Adipocyte (in vitro differentiated cells): ENCODE measurements at places on chromosomes 2 and 18.
A peak's percentile ranks its signal among the peaks of the same experiment; 100 is the strongest.

- no peak for DNase-seq
These were observed 25.7 kb upstream of the SERPINB7 start for GRCh38 chr18:63749489-63749888.

DNA sequence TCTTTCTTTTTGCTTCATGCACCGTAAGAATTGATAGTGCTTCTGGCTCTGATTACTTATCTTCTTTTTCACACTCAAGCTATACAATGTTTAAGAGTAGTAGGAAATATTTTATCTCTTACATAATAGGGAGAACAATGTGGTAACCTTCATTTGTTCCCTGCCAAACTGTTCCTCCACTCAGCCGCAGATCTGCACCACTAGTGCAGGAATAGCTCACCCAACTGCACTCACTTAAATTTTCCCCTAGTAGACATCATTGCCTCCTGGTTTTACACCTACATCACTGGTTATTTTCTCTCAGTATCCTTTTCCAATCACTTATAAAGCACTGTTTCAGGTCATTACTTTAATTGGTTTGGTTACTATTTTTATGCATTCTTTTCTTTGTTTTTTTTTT lies 283.5 kb upstream of the ZNF804A start:
- DNase-seq, result no peak

DNA sequence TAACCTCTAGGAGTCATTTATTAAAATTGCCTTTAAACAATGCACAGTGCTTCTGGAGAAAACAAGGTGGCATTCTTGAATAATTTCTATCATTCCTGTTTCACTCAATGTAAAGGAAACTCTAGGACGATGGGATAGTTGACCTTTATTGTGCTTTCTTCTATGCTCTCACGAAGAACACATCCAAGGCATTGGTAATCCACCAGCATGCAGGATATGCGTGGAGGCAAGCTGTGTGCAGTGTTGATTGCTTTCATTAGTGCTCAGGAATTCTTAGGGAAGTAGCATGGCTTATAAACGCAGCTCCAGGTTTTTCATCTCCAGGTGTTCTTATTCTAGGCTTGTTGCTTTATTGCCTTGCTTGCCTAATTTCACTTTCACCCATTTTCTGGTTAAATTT lies 58.4 kb upstream of the CAVIN2 start:
- no peak for DNase-seq

DNA sequence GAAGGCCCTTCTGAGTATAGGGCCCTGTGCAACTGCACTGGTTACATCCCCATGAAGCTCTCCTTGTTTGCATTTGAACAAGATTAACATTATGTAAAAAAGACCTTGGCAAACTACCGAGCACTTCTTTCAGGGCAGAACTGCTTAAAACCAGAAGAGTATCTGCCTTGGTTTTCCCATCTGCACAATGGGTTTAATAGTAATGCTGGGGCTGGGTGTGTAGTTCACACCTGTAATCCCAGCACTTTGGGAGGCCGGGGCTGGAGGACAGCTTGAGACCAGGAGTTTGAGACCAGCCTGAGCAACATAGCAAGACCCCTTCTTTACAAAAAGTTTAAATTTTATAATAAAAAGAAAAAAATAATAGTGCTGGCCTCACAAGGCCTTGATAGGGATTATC lies 8.5 kb downstream of the PLA2R1 start:
- no peak for DNase-seq

GRCh38 chr18:55284614-55285013 lies 303.4 kb downstream of the TCF4 start:
- no peak for DNase-seq

DNA sequence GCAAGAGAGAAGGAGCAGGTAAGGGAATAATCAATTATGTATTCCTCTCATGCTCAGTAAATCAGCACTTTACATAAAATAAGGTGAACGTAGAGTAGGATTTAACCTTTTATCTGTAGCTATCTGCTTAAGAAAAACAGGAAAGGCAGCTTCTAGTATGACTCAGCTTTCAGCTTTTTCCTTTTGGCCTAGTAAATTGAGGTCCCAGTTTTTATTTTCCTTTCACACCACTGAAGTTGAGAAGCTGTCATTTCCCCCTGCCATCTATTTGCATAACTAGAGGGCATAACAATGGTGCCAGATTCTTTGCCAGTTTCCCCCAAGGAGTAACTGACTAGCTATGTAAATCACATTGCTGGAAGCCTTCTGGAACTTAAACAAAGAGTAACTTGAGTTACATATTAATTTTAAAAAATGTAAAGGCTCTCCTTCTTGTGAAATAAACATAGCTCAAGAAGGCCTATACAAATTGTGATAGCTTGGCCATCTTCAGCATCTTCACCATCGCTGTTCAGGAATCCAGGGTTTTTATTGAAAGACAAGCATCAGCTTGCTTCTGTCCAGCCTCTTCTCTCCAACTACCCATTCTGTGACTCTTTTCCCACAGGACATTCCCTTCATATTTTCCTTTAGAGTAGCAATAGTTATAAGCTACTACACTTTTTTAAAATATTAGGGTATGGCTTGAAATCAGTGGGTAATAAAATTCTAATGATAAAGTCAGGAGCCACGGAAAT lies 97.0 kb downstream of the KYNU start:
- DNase-seq, result peak; percentile 29

- no peak for DNase-seq
These were observed 434.7 kb downstream of the PTPRM start for GRCh38 chr18:8001711-8002301.

- DNase-seq, result peak; percentile 76
These were observed 54.5 kb downstream of the SKA1 start for GRCh38 chr18:50429207-50429948.

DNA sequence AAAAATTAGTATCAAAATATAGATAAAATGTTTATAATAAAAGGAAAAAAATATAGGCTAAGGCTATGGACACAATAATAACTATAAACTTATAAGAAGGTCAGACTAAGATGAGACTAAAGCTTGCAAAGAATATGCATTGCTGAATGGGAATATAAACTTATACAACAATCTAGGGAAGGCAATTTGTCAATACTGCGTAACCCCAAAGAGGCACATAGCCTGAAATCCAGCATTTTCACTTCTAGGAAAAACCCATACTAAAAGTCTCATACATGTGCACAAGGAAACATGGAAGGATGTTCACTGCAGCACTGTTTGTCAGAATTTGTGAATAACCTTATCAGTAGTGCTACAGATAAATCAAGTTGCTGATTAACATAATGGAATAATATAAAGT lies 45.5 kb downstream of the FANCL start:
- peak; percentile 76 for DNase-seq

DNA sequence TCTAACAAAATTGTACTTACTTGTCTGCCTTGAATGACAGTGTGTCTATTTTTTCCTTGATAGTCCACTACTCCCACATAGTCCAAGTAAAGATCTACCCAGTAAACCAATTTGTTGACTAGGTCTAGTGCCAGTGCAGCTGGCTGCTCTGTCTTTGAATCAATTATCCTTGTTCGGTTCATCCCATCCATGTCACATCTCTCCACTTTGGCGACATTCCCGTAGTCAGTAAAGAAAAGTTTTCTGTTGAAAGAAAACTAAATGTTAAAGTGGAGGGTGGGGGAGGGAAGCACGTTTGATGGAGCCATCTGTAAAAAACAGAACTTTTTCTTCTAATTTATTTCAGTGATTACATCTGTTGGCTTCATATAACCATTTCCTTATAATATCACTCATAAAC lies 1068.8 kb downstream of the LRP1B start:
- DNase-seq, result no peak

- DNase-seq, result no peak
These were observed 48.3 kb upstream of the ASB1 start for GRCh38 chr2:238378230-238379095.

DNA sequence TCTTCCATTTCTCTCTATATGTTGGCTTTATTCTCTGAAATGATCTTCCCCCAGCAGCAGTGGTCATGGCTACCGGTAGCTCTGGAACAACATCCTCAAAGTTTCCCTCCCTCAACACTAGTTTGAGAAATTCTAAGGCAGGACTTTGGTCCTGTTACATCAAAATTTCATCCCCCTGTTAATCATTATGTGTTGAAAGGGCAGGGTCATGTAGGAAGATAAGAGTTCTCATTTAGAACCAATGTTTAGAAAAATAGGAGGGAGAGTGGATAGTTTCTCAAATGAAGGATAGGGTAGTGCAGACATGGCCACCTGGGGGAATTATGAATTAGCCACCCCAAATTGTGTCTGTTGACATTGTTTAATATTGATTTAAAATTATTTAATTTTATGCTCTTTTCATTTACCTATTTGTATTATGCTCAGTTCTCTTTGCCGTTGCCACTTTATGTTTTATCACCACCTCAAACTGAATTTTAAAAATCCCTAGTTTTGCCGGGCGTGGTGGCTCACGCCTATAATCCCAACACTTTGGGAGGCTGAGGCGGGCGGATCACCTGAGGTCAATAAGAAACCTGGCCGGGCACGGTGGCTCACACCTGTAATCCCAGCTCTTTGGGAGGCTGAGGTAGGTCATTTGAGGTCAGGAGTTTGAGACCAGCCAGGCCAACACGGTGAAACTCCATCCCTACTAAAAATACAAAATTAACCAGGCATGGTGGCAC lies 22.3 kb downstream of the EML4 start:
- no peak for DNase-seq

GRCh38 chr2:239061824-239062570 lies 214.1 kb downstream of the TWIST2 start:
- no peak for DNase-seq

DNA sequence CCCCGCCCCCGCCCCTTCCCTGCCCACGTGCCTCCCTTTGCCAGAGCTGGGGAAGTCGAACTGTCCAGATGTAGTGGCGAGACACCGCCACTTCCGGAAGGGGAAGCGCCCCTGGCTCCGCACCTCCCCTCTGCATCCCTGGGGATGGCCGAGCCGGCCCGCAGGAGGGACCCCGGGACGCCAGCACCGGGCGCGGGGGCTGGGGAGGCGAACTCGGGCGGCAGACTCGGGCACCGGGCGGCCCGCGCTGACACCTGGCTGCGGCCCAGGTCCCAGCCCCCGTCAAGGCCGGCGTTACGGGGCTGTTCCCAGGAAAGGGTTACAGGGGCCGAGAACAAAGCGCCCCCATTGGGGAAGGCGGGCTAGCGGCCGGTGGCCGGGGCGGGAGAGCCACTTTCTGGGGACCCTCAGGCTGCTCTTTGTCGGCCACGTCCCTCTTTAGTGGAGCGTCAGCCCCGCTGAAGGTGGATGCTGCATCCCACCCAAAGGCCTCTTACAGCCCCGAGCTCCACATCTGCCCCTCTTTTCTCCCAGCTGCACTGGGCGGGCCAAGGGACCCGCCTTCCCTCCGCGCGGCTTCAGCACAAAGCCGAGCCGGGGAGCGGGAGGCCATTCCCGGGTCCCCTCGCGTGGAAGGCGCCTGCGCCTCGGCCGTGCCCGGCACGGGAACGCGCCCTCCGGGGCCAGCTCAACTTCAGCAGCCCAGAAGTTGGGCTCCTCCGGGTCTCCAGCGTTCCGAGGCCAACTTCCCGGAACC lies 1.3 kb downstream of the SDC1 start:
- DNase-seq, result peak; percentile 82

DNA sequence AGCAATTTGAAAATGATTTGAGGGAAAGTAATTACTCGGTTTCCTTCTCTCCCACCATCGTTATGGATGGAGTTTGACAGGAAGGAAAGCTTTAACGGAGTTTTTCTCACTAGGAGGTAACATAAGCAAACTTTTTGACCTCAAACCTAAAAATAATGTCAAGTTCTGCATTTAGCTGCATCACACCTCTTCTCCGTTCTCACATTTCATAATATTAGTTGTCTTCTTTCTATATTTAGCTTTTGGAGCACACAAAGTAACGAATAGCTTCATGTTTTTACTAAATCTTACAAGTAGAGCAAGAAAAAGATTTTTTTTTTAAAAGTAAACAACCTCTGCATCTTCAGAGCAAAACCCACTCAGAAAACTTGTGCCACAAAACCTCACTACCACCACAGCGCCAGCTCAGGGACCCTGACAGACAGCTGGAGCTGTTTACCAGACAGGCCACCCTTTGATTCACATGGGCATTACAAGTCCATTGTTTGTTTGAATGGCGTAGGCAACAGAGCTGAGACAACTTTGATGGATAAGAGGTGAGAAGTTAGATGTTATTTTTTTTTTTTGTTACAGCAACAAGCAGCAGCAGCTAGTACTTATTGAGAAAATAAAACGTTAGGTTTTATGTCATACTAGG lies 21.9 kb upstream of the ICOS start:
- no peak for DNase-seq

- no peak for DNase-seq
These were observed 184.6 kb upstream of the OSR1 start for GRCh38 chr2:19542796-19543662.

- DNase-seq, result no peak
These were observed 22.3 kb upstream of the CYRIA start for GRCh38 chr2:16687955-16688354.

DNA sequence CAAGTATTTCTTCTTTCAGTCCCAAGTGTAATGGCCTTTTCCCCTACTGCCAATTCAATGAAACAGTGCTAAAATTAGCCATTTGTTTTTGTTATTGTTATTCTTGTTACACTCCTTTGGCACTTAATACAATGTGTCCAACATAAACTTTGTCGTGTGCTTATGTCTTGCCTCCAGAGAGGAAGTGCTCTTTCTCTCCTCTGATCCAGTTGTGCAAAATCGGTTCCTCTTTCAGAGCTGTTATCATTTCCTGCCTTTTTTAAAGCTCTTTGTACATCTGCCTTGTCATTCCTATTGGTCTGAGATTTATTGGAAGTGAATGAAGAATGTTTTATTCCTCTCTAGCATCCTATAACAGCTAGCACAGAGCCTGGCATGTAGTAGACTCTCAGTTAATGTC lies 623.2 kb upstream of the ID2 start:
- DNase-seq, result no peak

- peak; percentile 84 for DNase-seq
These were observed 39.5 kb upstream of the CYP1B1 start for GRCh38 chr2:38115216-38116032.

DNA sequence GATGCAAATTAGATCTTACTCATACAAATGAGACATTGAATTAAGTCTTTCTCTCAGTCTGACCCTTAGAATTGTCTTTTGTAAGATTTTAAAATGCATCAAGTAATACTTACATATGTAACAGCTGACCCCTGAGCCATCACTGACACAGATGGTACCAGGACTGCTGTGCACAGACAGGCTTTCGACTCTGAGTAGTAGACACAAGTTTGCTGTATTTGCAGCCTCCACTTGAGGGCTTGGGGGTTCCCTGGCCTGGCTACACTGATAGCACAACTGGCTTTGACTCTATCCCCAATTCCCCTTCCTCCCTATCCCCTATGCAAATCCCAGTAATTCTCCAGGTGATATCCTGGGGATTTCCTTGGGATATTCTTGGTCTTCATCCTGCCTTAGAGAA lies 200.7 kb downstream of the RPIA start:
- DNase-seq, result no peak
